ENCODE measurements at places on chromosomes 5 and 9. TPM values are rescaled to one million over a fixed set of nuclear protein-coding genes. Genes with fewer than 3 reads are reported as not detected.

PRDM9 gene
- not detected for total RNA-seq

DNA sequence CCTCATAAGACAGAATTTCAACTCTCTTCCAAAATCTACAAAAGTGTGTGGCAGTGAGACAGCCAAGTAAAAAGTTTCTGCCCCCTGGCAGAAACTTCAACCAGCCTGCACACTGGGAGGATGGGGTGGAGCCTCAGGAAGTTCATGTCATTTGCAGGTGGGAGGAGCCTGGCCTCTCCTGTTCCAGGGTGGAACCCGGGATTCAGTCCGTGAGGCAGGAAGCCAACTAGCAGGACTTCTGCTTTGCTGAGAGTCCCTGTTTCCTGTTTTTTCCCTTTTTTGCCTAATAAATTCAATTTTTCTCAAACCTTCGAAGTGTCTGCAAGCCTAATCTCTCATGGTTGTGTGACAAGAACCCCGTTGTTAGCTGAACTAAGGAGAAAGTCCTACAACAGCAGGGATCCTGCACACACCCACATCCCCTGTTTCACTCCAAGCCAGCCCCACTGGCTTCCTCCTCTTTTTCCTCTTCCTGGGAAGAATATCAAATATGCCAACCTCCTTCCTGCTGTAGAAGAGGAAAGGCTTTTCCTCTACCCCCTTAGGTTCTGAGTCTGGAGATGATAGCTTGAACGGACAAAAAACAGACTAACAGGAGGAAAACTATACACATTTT, 69.3 kb downstream of the ALDH7A1 start:
- DNase-seq = no peak

OR2S2 gene
- not detected for total RNA-seq

PHF24 gene
- total RNA-seq = not detected

KIF27 gene
- total RNA-seq = 4.6 TPM

GRCh38 chr9:91338681-91339080, 23.0 kb downstream of the AUH start:
- no peak for DNase-seq

DNA sequence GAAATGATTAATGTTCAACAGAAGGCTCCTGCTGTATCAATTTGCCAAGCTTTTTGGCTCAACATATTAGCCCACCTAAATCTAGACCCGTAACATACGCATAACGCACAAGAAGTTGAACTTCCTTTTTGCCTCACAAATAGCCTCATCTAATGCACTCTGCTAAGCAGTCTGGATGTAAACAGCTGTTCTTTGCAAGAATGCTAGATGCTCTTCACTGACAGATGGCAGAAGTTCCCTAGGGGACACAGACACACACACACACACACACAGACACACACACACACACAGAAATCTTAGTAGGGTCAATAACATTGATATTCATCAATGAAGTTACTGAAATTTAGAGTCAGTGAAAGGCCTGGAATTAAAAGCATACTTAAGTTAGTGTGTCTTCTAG, 13.2 kb upstream of the PCA3 start:
- DNase-seq = no peak

GRCh38 chr5:34517249-34517648, 138.9 kb upstream of the RAI14 start:
- DNase-seq = no peak

DNA sequence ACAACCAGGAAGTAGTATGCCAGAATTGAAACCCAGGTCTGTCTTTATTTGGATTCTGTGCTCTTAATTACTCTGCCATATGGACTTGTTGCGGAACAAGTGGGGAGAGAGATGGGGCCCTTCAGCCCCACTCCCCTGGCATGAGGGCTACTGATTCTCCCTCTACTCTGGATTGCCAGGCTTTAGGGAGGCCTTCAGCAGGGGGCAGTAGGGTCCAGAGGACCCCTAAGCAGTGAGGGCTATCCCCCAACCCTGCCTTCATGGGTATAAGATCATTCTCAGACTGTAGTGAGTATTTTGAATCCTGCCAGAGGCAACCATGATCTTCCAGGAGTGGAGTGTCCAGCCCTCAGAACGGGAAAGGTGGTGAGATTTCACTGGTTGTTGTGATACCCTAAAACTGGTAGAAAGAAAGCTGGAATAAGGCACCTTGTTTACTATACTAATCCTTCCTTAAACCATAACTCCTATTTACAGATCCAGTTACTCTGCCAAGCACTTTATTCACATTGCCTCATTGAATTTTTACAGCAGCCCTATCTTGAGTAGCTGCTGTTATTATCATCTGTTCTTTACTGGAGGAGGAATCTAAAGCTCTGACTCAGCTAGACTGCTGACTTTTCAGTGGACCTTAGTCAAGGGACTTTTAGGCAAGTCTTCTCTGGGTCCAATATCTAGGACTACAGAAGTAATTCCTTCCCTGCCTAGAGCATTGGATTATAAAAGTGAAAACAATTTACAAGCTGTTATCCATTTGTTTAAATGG, 31.3 kb upstream of the LARP1 start:
- DNase-seq = no peak
